IPS DF 19.7 (cell line): ENCODE measurements at places on chromosomes 5 and 9.

- no peak for DNase-seq
Observed at GRCh38 chr9:107388890-107389289, 100.7 kb downstream of the KLF4 start.

GRCh38 chr5:746258-746761 lies 38.2 kb downstream of the ZDHHC11B start:
- DNase-seq, result no peak

DNA sequence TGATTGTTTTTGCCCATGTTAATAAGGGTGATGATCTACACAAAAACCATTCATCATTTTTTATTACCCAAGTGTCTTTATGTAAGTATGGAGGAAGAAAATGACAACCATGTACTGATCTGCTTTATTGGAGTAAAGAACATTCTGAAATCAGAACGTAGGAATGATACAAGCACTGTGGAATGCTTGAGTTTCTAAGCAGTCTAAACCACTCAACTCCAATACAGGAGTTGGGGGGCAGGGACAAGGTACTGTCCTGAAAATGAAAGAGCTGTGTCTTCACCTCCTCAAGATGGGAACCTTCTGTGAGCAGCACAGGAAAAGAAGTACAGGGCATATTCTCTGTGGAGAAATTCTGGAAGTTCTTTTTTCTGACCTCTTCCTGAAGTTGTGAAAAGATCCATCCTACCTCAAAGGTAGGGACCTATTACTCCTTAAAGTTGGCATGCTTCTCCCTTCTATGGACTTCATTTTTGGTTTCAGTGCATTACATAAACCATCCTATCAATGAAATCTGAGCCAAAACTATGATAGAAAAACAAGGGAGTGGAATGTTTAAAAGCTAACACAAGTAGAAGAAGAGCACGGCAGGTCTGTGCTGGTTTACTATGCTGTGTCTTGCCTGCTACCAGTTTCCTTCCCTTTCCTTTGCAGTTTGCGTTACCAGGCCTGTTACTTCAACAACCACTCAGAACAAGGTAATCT lies 202.6 kb downstream of the SEMA5A start:
- DNase-seq, result no peak

DNA sequence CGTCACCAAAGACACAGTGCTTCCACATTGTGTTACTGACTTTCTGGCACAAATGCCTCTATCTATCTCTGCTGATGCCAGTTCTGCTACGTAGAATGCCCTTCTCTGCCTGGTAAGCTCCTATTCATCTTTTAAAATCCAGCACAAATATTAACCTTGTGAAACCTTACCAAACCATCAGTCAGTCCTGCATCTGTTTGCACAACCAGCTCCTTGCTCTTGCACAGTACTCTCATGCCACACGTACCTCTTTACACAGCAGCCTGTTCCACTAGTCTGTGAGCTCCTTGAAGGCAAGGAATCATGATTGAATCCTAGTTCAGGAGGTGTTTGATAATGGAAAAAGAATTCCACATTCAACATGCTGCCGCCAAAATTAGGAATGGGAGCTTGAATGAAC lies 56.3 kb downstream of the TEX10 start:
- DNase-seq, result no peak

DNA sequence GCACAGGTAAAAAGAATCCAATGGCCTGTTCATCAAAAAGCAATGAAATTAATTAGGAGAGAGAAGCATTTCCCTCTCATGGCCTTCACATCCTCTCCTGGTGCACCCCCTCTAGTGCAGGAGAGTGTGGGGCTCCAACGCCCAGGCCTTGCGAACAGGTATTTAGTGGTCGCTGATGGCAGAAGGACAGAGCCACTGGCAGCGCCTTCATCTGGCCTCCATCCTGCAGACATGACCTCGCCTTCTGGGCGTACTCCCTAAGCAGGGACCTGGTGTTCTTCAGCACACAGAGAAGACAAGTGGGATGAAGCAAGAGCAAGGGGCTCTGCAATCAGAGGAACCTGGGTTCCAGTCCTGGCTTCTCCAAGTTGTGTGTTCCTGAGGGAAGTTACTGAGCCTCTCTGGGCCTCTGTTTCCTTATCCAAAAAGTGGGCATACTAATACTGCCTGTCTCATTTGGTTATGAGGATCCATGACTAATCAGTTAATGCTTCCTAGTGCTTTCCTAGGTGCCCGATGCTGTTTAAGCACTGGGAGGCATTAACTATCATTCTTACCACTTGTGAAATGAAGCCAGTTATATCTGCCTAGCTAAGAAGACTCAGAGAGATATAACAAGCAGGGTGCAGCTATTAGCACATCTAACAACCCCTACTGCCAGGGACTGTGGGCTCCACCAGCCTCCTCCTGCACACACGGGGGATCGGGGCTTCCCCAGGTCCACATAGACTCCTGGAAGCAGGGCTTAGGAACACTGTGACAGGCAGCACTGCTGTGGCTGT lies 77.3 kb downstream of the SEMA4D start:
- DNase-seq, result no peak
